Activated naive CD4-positive, alpha-beta T cell (primary cell): ENCODE measurements at places on chromosomes 6 and 20.

DNA sequence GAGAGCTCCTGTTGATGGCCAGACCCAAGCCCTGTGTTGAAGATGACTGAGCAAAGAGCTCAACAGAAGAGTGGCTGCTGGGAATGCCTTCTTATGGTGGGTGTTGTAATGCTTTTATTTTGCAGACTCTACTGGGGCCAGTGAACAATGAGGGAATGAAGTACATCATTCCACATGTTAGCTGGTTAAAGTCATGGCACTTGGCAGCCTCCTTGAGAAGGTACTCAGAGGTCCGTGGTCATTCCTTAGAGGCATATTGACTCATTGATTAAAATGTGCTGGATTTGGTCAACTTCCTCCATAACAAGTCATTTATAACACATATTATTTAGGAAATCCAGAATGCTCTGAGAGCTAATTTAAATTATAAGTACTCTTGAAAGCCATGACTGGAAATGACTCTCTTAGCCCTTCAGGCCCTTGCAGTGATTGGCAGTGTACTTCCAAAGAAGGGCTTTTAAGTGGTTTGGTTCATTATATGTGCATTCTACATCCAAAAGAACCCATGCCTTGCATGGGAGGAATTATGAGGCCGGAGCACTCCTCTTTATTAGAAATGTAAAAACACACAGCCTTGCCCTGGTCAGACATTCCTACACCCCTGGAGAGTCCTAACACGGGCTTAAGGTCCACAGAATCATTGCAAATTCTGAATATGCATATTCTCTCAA lies 976.9 kb downstream of the KIF16B start:
- DNase-seq: no peak

- no peak for DNase-seq
Observed at GRCh38 chr6:43953794-43954310, 173.4 kb downstream of the MRPL14 start.

DNA sequence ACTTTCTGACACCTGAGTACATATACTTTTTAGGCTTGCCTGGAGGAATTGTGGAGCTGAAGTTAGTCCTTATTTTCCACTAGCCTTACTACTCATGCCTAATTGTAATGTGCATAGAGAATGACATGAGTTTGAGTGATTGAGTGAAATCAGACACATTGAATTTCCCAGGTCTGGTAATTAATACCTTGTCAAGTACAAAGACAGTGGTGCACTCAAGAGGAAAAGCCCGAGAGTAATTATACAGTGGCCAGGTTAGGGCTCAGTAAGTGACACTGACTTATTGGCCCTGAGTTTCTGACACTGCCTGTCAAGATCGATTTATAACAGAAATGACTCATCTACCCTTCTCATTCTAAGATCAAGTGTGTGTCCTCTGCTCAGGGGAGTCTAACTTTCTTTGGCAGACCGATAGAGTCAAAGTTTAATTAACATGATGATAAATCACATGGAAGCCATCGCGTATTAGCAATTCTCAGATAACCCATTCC lies 288.3 kb downstream of the TPBG start:
- no peak for DNase-seq

DNA sequence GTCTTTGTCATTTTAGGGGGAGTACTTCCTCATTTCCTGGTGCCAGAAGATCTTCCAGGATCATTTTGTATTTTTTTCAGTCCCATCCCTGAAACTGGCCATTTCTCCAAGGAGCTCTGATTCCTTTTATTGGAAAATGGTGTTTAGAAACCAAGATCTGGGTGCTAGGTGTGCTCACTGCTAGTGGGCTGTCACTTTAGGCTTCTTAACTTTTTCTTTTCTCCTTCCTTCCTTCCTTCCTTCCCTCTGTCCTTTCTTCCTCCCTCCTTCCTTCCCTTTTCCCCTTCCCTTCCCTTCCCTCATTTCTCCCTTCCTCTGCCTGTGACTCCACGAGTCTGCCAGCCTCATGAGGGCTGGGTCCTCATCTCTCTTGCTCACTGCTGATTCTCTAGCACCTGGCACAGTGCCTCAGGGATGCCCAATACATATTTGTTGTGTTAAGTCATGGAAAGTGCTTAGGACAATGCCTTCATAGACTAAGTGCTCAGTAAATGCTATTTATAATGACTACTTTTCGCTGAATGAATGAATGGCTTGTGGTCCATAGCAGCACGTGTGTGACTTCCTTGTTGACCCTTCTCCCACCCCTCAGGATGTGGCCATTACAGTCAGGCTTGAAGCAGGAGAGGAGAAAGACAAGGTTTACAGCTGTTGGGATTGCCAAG lies 36.9 kb downstream of the APCDD1L start:
- DNase-seq: no peak

DNA sequence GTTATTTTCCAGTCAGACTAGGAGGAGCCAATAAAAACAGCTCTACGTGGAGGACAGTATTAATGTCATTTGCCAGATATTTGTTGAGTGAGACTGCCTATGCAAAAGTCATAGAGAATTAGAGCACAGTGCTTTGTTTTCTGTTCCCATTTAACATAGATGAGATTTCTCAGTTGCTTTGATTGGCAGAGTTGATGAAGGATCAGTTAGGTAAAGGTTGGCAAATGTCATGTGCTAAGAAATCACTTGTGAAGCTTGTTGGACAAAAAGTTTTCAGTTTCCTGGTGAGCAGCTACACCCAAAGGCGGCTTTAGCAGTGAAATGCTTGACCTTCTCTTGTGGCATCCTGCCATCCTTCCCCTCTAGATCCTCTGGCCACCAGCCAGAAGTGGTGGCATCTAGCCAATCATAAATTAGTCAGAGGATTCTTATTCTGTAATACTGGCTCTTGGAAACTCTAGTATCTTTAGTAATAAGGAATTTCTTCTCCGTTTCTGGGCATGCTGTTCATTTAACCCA lies 37.0 kb downstream of the BCKDHB start:
- no peak for DNase-seq

GRCh38 chr6:1311400-1312202 lies at the start of gene FOXQ1:
Gene FOXQ1 (plus strand): TSS chr6:1312098. CDS start chr6:1312705, 607 bp downstream.
- DNase-seq: no peak

DNA sequence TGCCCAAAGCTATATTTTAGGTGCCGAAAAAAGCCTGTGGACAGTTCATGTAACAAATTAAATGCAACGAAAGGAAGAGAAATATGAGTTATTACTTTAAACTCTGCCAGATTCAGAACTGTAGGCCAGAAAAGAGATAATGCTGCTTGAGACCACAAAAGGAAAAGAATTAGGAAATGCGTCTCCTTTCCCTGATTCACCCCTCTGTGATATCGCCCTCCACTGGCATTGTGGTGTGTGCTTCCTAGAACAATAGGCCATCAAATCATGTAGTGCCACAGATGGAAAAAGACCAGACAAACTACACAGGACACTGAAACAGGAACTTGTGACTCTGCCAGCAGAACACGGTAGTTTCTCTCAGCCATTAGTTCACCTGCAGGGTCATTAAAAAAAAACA lies 14.7 kb upstream of the LAMA4 start:
- DNase-seq: no peak

- no peak for DNase-seq
Observed at GRCh38 chr20:63505723-63506122, 6.8 kb upstream of the EEF1A2 start.

- no peak for DNase-seq
Observed at GRCh38 chr6:160330619-160331018, 17.6 kb upstream of the SLC22A3 start.

DNA sequence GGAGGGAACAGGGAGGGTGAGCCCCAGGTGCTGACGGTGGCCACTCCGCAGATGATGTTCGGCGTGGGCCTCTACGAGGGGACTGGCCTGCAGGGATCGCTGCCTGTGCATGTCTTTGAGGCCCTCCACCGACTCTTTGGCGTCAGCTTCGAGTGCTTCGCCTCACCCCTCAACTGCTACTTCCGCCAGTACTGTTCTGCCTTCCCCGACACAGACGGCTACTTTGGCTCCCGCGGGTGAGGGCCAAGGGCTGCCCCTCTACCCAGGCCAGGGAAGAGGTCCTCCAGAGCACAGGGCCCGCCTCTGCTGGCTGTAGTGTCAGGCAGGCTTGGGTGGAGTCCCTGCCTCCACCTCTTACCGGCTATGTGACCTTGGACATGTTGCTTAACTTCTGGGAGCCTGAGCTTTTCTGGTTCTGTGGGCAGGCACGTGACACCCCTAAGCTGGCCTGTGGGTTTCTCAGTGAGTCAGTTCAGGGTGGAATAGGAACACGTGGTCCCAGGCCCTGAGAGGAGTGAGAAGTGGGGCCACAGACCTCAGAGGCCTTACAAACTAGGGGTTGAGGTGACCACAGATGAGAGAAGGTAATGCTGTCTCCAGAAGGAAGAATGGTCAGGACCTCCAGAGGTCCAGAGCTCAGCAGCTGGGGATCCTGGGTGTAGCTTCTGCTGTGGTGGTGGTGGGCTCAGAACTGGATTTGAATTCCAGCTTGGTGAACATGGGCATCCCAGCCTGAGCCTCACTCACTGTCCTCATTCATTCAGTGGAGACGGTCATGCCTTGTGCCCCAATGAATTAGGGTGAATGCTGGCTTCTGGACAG lies 11.9 kb downstream of the PCIF1 start:
- no peak for DNase-seq

DNA sequence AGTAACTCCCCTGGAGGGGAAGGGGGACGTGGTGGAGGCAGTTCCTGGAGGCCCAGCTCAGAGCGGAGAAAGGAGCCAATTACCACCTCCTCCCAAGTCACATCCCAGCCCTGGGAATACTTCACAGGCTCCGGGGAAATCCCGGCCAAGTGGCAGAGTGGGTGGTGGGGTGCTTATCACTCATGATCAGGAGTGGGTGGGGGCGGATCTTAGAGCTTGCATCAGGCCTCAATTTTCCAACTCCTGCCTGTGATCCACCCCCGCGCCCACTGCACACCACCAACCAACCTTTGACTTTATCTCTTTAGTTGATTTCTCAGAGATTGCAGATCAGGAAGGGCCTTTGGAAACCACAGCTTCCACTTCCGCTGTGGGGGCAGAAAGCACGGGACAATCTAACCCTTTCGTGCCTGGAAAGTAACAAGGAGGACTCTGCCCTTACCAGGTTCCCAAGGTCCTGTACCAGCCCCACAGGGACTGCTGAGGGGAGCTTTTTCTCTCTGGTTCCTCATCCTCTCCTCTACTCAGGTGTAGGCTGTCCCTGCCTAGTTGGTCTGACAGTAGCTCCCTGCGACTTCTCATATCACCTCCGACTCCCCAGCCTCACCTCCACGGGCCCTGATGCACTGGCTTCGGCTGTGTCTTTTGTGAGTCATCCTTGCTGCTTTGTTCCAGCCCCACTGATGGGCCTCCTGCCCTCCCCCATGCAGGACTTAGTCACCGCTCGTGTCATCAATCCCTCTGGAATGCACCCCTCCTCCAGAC lies 24.9 kb upstream of the IER3 start:
- peak; percentile 39 for DNase-seq

GRCh38 chr20:40776466-40777457 lies 87.7 kb upstream of the MAFB start:
- DNase-seq: no peak

DNA sequence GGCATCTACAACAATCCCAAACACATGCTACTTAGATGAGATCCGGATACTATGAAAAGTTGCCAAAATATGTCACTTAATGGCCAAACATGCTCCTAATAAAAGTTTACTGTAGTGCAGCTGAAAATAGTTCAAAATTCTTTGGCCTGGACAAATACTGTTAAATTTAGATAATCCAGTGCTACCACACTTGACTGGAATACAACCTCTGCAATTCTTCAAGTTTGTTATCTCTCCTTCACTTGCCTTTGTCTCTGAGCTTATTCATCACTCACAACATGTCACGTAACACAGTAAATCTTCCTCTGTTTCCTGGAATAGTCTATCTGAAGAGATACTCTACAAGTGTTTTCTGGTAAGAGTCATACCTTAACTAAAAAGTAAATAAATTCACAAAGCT lies 10.5 kb upstream of the PLN start:
- no peak for DNase-seq

GRCh38 chr6:10520468-10520867 lies 683 bp upstream of the GCNT2 start:
- DNase-seq: no peak

DNA sequence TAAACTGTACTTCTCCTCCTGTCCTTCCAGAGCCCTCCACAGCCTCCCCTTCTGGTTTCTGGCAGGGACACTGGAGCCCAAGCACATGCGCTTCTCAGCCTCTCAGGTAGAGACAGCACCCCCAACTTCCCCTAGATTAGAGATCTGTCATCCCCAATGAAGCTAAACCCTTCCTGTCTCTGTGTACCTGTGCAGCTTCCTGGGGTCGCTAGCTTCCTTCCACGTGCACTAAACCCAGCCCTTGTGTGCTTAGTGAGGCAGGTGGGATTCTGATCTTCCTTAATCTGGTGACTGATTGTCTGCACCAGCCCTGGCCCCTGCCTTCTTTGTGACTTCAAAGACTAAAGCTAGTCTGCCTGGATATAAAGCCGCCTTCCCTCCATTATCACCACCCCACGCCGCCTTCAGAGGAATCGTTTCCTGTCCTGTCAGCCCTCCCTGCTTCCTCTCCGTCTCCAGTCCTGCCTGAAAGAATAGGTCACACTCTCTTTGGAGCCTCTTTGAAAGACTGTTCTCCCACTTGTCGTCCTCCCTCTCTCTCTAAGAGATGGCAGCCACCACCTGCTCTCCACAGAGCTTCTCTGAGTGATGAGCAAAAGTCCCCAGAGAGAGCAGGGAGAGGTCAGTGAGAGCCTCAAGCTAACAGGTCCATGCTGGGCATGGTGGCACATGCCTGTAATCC lies 27.5 kb downstream of the CAPN11 start:
- DNase-seq: no peak

DNA sequence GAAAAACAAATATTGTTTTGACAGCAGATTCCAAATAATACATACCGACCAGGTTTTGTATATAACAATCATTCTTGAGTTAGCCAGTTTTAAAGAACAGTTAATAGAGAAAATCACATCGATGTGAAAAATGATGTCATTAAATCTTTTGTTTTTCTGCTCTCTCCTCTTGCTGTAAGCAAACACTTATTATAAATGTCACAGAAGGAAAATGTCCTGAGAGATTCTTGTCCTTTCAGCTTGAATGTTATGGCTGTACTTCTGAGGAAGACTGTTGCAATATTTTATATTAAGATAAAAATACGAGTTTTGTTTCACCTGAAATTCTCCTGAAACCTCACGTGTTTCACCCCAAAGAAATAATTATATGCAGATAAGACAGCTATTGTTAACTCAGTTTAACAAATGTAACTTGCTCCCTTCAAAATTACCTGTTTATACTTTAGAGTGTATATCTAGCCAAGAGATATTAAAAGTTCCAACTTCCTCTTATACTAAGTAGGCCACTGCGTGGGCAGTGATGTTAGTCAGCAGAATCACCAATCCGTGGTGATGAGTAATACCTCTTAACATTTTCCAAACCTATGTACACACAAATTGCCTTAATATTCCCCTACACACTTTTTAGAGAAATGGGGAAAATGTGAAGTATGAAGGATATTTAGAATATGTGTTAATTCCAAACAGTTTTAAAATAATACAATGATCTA lies 1111.4 kb upstream of the CITED2 start:
- no peak for DNase-seq

GRCh38 chr6:166998256-166999144 lies 697 bp upstream of the CEP43 start:
- DNase-seq: no peak

DNA sequence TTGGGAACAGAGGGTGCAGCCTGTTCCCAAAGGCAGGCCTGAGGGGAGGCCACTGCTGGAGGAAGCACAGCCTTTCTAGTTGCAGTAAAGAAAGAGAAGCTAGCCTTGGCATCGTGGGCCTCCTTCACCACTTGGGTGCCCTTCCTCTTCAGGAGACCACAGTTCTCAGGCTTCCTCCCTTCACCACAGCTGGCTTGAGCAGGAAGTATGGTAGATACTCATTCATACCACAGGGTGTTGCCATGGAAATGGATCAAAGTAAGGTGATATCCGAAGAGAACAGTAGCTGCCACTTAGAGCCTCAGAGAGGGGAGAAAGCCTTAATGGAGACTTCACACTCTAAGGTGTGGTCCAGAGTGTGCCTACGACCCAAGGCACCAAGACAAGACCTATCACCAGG lies 120.4 kb upstream of the RIPOR2 start:
- DNase-seq: peak; percentile 45
